ENCODE measurements at places on chromosomes 3 and 15. TPM values are rescaled to one million over a fixed set of nuclear protein-coding genes. Genes with fewer than 3 reads are reported as not detected.
A peak's percentile ranks its signal among the peaks of the same experiment; 100 is the strongest.

Gene CCDC174
- total RNA-seq, result 16.6 TPM

Gene FBN1
- total RNA-seq, result 88.1 TPM

- DNase-seq, result peak; percentile 62
Measured at GRCh38 chr3:154955907-154956533, 124.1 kb upstream of the MME start.

DNA sequence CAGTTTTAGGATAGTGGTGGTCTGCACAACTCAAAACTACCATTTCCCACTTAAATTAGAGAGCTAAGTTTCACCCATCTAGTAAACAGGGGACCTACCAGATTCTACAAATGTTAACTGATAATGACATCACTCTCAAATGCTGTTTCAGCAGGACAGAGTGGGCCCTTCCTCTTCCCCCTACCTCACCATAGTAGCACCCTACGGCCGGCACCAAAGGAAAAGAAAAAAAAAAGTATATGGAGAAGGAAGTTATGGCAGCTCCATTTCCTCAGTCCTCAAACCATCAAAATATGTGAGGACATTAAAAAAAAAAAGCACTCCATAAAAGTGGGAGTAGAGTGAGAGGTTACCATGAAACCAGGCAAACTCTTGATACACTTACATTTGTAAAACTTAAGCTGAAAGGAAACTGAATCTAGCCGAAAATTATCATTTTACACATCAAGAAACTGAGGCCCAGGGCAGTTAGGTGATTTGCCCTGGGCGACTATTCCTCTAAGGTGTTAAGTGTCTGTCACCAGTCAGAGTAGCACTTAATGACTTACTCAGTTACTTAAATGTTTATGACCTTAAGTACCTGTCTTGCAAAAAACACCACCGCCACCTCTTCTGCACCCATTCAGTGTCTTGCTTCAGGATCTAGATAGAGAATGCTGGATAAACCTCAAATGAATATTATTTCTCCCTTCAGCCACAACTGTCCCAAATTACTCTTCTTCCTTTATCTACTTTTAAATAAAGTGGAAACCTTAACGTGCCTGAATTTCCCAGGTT lies 2.7 kb downstream of the MSL2 start:
- peak; percentile 48 for DNase-seq

- DNase-seq, result no peak
Measured at GRCh38 chr3:172800156-172800555, 49.6 kb downstream of the ECT2 start.

GRCh38 chr15:101528108-101528916 lies 38.8 kb upstream of the PCSK6 start:
- no peak for DNase-seq

Gene APOD
- total RNA-seq, result 1.8 TPM

Gene A4GNT
- not detected for total RNA-seq

DNA sequence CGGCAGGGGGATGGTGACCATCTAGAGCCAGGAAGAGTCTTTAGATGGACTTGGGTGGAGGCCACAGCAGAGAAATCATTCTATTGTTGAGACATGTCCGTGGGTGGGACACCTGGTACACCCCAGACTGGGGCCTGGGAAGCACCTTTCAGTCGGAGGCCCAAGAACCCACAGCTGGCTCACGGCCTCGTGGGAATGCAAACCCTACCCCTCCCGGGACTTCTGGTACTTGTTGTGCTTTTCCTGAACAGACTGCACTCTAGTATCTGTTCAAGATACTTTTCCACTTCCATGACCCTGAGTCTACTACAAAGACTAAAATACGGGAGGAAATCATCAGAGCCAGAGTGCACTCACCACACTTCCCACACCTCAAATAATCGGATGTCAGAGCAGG lies 60.7 kb downstream of the BDH1 start:
- peak; percentile 33 for DNase-seq

GRCh38 chr15:78453447-78453846 lies 15.4 kb downstream of the IREB2 start:
- DNase-seq, result no peak

- DNase-seq, result peak; percentile 83
Measured at GRCh38 chr3:141452045-141452444, 34.8 kb upstream of the RASA2 start.

GRCh38 chr15:26790118-26790517 lies 17.3 kb upstream of the GABRB3 start:
- DNase-seq, result no peak

Gene INKA1
- total RNA-seq, result 26.5 TPM

Gene STRA6
- total RNA-seq, result not detected

Gene PLCD1
- total RNA-seq, result 18.5 TPM

DNA sequence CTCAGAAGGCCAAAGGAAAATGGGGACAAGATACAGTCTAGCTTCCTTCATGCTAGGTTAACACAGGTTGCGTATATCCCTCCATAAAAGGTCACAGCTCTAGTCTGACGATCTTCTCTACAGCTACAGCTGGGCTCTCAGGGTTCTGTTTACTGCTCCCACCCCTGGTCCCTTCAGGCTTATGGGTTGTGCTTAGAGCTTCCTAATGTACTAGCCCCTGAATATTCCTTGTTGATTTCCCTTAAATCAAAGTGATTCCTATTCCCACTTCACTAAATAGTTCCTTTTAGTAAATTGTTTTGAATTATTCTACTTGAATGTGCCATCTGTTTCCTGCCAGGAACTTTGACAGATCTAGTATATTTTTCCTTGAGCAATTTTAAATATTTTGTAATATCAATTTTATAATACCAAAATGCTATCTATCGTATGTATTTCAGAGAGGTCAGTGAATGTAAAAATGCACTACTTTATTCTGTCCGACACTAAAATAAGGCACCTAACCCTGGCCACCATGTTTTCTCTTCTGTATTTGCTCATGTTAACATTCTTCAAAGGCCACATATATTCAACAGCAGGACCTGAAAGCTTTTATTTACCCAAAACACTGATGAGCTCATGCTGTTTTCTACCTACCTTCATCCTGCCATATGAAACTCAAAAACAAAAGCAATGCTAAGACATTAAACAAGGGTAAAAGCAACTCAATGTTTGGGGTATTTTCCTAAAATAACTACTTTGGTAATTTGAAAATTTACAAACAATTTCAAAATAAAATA lies 92.8 kb upstream of the TGFBR2 start:
- DNase-seq, result peak; percentile 52

Gene PTPN23
- total RNA-seq, result 63.5 TPM

GRCh38 chr3:126126286-126126685 lies 42.4 kb upstream of the SLC41A3 start:
- DNase-seq, result no peak

Gene TMF1
- total RNA-seq, result 32.3 TPM

- DNase-seq, result no peak
Measured at GRCh38 chr15:79243723-79244122, 38.8 kb upstream of the ANKRD34C start.

Gene FBXW12
- total RNA-seq, result not detected

DNA sequence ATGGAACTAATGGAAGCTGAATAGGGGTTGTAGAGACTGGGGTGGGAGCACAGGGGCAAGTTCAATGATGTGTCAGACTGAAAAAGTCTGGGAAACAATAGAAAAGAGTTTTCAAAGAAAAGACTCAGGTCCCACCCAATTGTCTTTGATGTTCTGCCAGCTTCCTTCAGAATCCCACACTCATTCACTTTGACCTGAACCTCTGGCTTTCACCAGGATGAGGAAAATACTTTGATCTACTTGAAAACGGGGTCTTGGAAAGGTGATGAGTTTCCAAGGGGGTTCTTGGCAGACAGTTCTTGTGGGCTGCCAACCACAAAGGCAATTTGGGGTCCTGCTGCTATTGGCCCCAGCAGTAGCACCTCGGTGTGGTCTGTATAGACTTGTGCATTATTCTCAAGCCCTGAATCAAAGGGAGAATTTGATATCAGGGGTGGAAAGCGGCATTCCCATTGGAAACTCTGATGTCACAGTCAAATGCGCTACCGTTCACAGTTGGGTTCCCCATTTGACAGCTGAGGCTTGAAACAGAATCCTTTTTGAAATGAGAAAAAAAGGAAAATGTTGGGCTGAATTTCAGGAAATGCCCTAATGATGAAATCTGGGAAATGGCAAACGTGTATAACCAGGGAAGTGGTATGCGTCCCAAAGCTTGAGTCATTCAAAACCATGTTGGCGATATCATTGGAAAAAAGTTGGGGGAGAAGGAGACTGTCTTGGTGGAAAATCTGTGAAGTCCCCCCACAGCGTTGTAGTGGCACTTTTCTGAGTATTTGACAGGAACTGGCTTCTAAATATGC lies 229.2 kb upstream of the LRTM1 start:
- DNase-seq, result no peak
